Hair follicle dermal papilla cell (primary cell): ENCODE measurements at places on chromosomes 1 and 21. TPM values are rescaled to one million over a fixed set of nuclear protein-coding genes. Genes with fewer than 3 reads are reported as not detected.

FAM167B gene
- 2.4 and 2.7 TPM in 2 replicates for total RNA-seq

OR2L13 gene
- 0.16 TPM in 1 of 2 replicates, not detected in the other for total RNA-seq

CR1 gene
- total RNA-seq: 0.24 TPM in 1 of 2 replicates, not detected in the other

LCE3D gene
- total RNA-seq: not detected in 2 replicates

CD247 gene
- total RNA-seq: not detected in 2 replicates

PGLYRP4 gene
- not detected in 2 replicates for total RNA-seq
